ENCODE measurements at places on chromosomes 13 and 19.
A peak's percentile ranks its signal among the peaks of the same experiment; 100 is the strongest.

DNA sequence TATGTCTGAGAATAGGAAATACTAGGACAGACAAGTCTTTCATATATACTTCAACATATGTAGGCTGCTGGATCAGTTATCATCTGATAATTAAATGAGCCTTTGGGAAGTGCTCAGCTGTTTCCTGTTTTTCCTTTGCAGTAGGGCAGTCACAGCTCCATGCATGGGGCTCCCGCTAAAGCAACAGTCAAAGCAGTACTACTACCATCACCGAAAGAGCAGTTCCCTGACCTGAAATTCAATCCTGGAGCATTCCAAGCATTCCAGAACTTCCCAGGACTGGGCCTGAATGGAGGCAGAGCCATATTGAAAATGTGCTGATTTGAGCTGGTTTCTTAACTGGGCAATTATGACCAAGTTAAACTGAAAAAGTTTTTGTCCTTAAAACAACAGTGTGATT is 20.5 kb downstream of the MICU2 start:
- DNase-seq: no peak

- DNase-seq: no peak
Observed at GRCh38 chr13:51167393-51168191, 54.6 kb upstream of the FAM124A start.

DNA sequence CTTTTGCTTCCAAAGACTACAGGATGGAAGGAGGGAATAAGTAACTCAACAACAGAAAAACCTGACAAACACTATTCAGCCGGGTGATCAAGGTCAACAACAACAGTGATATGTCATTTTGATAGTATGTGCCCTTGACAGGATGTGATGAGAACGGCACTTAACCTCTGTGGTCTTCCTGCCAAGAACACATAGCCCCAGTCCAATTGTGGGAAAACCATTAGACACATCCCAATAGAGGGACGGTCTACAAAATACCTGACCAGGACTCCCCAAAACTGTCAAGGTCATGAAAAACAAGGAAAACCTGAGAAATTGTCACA is 43.1 kb upstream of the AMER2 start:
- no peak for DNase-seq

- no peak for DNase-seq
Observed at GRCh38 chr13:23787464-23787863, 101.7 kb downstream of the MIPEP start.

DNA sequence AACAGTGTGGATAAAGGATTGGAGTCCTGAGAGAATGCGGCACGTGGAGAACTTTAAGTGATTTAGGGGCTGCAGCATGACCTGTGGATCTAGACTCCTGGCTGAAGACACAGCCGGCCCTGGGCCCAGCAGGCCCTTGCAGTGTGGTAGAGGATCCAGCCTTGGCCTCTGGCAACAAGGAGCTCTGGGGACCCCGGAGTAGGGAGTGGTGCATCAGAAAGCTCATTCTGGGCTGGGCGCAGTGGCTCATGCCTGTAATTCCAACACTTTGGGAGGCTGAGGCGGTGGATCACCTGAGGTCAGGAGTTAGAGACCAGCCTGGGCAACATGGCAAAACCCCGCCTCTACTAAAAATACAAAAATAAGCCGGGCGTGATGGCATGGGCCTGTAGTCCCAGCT is 76.0 kb downstream of the CHST8 start:
- DNase-seq: no peak

DNA sequence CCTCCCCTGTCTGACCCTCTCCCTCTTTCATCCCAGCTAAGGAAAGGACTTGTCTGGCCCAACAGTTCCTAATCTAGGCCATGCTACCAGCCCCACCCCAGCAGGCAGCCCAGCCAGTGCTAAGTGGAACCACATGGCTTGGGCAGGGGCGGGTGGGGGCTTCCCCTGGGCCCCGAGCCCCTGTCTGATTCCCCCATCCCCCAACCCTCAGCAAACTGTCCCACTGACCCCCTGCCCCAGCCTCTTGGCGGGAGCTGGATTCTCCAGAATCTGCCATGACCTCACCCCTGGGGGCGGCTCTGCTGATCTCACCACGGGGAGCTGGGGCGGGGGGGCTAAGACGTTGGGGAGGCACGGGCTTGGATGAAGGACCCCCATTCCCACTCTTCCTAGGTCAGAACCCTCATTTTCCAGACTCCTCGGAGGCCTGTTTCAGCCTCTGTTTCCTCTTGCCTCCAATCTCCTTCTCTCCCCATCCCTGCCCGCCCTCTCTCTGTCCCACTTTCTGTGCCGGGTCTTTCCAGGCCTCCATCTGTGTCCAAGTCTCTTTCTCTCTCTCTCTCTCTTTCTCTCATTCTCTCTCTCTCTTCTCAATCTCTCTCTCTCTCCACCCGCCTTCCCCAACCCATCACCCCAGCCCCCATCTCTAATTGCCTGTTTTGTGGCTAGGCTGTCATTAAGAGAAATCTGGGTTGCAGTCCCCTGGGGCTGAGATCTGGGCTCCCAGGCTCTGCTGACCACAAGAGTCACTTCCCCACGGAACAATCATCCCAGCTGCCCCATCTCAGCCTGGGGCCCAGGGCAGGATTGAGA is 2.7 kb downstream of the COL5A3 start:
- no peak for DNase-seq

DNA sequence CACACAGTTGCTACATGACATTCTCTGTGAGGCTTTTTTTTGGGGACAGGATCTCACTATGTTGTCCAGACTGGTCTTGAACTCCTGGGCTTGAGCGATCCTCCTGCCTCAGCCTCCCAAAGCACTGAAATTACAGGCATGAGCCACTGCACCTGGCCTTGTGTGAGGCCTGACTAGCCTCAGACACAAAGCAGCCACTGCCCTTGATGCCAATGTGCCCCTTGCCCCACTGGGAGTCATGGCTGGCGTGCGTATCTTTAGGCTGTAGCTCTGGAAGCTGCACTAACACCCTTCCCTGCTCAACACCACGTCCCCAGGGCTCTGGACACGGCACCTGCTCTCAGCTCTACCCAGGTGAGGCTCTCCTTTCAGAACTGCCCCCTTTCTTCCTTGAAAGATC is 14.5 kb upstream of the KPTN start:
- DNase-seq: no peak

GRCh38 chr19:45508861-45509691 is 1.8 kb downstream of the VASP start:
- DNase-seq: no peak

DNA sequence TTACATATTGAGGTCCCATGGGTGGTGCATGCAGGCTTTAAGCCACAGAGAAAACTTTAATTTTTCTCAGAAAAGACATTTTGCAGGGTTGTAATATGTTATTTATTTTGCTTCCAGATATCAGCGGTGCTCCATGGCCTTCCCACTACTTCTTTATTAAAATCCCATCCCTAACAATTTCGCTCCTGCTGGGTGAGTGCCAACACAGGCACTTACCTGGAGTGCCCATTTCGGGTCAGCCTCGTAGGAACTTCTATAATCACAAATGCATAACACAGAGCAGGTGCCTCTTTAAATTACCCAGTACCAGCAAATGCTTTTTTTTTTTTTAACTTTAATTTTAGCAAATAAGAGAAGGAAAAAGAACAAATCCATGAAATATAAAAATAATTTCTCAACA is 86.4 kb downstream of the EFNB2 start:
- DNase-seq: no peak

GRCh38 chr19:49889687-49890348 is 6.9 kb downstream of the IL4I1 start:
- peak; percentile 92 for DNase-seq

DNA sequence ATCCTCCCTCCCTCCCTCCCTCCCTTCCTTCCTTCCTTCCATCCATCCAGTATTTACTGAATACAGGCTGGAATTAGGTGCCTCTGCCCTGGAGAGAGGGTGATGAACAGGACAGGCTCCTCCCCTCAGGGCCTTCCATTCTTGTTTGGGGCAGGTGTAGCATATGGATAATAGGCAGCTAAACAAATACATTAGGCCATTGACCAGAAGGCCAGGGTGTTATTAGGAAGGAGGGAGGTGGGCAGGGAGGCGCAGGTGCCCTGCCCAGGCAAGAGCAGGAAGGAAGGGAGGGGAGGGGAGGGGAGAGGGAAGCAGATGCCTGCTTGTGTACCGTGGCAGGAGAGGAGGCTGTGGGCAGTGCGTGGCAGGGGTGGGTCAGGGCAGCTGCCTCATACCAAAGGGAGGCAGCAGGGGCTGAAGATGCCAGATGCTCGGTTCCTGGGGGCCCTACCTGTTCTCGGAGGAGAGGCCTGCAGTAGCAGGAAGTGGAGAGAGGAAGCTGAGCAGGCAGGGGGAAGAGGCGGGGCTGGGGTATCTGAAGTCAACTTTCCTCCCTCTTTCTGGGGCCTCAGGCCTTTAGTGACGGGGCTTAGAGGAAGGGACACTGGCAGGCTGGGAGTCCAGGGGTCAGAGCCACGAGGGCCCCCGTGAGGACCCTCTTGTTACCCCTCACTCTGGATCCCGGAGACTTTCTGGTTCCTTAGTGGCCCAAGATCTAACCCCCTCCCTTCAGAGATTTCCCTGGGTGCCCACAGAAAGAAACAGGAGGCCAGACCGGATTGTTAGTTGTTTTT is at the start of gene RINL:
TSS of gene RINL (minus strand) at position 495 of the 794 bp plus-strand sequence. CDS start 1,533 bp downstream, outside the sequence.
- DNase-seq: peak; percentile 80

- DNase-seq: no peak
Observed at GRCh38 chr19:10290876-10291553, 1.3 kb downstream of the ICAM5 start.

DNA sequence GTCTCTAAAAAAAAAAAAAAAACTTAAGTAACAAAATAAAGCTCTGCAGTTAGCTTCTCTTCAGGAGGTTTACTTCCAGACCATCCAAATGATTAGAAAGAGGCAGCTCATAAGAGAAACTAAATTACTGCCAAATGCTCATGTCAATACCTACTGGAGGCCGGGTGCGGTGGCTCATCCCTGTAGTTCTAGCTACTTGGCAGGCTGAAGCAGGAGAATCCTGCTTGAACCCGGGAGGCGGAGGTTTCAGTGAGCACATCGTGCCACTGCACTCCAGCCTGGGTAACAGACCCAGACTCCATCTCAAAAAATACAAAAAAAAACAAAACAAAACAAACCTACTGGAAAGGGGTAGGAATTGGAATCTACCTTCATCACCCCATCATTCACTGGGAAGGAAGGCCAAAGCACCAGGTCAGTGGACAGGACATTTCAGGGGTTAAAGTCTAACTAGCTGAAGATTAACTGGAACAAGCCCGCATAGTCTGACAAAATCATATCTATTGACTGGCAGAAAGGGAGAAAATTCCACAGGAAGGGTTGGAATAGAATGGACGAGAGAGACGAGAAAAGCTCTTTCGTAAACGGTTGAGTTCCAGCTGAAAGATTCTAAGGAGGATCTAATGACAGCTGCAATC is 1.3 kb downstream of the ZFP14 start:
- DNase-seq: no peak

DNA sequence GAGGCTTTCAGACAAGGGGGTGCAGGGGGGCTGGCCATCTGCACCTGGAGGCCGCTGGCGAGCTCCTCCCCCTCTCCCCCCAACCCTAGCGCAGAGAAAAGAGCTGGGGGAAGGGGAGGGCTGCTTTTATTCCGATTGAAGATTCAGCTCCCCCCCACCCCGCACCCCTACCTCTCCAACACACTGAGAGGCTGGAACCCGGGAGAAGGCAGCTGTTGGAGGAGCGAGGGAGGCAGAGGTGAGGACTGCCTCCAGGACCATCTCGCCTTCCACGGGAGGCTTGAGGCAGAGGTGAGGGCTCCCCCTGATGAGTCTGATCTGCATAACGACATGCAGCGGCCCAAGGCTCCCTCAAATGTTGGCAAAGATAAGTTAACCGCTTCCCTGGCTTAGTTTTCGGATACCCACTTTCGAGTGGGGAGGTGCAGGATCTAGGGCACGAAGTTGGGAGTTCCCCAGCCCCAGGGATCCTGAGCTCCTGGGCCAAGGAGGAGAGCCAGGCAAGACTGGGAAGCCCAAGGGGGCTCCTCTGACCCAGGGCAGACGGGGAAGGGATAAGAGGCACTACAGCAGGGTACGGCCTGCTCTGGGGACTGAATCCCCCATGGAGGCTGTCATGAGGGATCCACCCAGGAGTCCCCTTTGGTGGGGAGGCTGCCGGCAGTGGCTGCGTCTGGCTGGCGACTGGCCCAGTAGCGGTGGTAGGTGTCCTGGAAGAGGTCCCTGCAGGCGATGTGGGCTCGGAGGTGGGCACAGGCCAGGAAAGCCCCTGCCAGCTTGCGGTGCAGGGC is 1.2 kb upstream of the NUMBL start:
- DNase-seq: no peak

GRCh38 chr13:107866032-107866940 is 349.1 kb downstream of the LIG4 start:
- peak; percentile 62 for DNase-seq

GRCh38 chr19:18587962-18588610 is 512 bp upstream of the REX1BD start:
- DNase-seq: no peak

GRCh38 chr13:26425443-26426358 is 131.8 kb upstream of the WASF3 start:
- DNase-seq: no peak

GRCh38 chr19:47661611-47662010 is 51.6 kb upstream of the EHD2 start:
- DNase-seq: no peak

GRCh38 chr19:10719466-10719961 is 1.6 kb downstream of the DNM2 start:
- DNase-seq: no peak

GRCh38 chr13:51556740-51557139 is 27.5 kb upstream of the WDFY2 start:
- no peak for DNase-seq

DNA sequence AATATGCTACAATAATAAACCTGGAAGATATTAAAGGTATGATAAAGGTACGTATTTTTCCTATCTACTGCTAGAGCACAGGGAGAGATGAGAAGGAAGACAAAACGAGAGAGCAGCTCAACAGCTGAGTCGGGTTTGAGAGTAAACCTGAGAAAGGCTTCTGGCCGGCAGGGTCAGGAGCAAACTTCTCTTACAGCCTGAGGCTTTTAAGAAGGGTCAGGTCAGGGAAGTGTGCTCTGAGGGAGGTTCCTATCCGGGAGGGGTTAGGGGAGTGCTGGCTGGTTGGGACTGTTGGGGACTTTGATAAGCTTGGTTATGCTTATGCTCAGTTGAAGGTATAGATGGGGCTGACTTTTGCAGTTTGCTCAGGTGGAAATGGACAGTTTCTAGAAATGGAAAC is 77.7 kb upstream of the PRR20A start:
- DNase-seq: no peak
